ENCODE measurements at places on chromosomes 3 and 15.

GRCh38 chr3:106826791-106827311, 550.4 kb upstream of the CCDC54 start:
- DNase-seq, result no peak

DNA sequence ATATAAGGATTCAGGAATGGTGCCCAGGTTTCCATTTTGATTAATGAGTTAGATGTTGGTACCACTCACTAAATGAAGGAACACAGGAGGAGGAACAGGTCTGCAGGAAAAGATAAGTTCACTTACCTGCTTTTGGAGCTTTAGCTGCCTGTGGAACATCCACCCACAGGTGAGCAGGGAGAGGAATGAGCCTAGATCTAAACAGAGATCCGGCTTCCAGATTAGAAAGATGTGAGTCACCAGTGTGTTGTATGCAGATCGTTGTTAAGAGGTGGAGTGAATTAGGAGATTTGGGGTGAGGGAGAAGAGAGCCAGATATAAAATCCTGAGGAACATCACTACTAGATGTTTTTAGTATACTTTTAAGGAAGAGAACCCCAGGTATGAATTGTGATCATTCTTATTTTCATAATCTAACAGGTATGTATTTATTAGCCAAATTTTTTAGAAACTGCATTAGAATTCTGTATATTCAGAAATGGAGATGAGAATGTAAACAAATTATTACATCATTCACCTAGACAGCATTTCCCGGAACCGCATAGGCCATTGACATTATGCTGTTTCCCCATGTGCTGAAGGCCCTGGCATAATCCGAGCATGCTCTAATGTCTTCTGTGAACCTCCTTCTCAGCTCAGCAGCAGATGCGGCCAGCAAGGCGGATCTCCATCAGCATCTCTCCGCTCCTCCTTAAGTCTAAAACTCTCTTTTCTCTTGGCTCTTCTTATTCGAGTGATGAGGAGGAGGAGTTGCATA, 118.2 kb downstream of the KLHL25 start:
- DNase-seq, result no peak

DNA sequence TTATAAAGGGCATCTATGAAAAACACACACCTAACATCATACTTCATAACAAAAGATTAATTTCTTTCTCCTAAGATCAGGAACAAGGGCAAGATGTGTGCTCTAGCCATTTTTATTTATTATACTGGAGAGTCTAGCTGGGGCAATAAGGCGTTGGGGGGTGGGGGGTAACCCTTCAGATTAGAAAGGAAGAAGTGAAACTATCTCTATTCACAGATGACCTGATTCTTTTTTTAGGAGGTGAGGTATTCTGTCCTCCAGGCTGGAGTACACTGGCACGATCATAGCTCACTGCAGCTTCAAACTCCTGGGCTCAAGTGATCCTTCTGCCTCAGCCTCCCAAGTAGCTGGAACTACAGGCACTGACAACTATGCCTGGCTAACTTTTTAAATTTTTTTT, 89.5 kb upstream of the MANF start:
- no peak for DNase-seq

DNA sequence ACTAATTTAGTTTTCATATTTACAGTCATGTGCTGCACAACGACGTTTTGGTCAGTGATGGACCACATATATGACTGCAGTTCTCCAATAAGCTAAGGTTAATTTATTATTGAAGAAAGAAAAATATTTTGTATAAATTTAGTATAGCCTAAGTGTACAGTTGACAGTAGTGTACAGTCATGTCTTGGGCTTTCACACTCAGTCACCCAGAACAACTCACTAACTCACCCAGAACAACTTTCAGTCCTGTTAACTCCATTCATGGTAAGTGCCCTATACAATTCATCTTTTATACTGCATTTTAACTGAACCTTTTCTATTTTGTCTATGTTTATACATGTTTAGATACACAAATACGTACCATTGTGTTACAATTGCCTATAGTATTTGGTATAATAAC, 3.8 kb upstream of the GABRR3 start:
- DNase-seq, result no peak

GRCh38 chr3:78863306-78864203, 904.2 kb downstream of the ROBO1 start:
- no peak for DNase-seq

- DNase-seq, result no peak
Measured at GRCh38 chr3:193714523-193715137, 121.6 kb downstream of the OPA1 start.

- no peak for DNase-seq
Measured at GRCh38 chr3:57896031-57896430, 112.2 kb upstream of the FLNB start.

Data from fibroblast of skin of left quadriceps (primary cell).